ENCODE measurements at places on chromosomes 13 and 19.

DNA sequence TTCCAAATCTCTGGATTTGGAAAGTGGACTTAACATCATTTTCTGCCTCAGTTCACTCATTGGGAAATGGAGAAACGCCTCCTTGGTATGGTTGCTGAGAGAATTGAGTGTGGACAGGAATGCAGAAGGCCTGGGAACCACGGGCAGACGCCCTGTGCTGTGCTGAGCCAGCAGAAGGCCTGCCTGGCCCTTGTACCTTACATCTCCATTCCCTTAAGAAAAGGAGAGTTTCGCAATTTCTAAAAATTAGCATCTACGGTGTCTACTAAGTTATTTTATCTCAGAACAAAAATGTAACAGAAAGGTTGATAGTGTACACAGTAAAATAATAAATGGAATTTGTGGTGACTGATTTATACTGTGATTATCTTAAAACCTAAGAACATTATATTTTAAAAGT, 78.7 kb downstream of the IPO5 start:
- no peak for DNase-seq

- no peak for DNase-seq
Measured at GRCh38 chr19:41330946-41331678, 21.1 kb downstream of the CCDC97 start.

DNA sequence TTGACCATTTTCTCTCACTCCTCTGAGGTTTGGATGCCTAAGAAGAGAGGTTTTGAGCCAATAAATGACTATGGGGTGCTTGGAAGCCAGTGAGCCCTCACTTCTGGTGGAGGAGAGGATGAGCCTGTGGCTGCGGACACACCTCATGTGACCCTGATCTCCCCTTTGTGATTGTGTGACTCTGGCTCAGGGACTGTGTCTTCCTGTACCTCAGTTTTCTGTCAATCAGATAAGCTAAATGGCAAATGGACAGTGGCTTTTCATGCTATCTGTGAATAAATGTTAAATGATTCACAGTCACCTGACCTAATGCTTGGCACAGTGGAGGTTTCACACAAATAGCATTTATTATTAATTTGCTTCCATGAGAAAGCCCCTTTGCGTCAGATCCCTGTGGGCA, 2.7 kb downstream of the PSG8 start:
- DNase-seq = no peak

DNA sequence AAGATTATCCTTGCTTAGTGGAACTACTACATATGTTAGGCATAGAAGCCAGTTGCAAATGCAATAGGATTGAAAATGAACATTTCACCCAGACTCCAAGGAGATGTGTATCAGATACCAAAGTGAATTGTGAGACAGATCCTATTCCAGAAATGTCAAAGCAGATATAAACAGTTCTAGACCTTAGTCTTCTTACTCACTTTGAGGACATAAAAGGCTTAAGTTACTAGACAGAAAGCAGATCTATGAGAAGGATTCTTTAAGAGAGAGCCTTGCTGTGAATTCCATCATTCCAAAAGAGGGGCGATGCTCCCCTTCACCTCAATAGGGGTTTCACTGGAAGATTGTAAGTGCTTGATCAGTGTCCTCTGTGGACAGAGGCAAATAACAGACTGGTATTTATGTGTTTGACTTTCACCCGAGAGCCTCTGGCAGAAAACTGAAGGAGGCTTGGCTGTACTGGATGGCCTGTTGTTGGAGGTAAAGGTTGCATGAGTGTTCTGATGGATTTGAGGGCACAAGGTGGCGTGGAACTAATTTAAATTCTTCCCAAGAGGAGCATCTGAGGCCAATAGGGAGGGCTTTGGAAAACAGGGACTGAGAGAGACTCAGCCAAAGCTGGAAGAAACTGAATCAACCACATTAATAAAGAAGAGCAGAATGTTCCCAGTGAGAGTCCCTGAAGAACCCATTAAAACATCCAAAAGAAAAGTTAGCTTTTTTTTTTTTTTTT, 194.8 kb downstream of the DCLK1 start:
- no peak for DNase-seq

- no peak for DNase-seq
Measured at GRCh38 chr19:58518256-58519086, 1.1 kb downstream of the ZBTB45 start.

GRCh38 chr19:15222738-15223648, 9.3 kb downstream of the EPHX3 start:
- DNase-seq = peak; percentile 93

- peak; percentile 95 for DNase-seq
Measured at GRCh38 chr13:28408235-28408848, 86.6 kb downstream of the FLT1 start.

DNA sequence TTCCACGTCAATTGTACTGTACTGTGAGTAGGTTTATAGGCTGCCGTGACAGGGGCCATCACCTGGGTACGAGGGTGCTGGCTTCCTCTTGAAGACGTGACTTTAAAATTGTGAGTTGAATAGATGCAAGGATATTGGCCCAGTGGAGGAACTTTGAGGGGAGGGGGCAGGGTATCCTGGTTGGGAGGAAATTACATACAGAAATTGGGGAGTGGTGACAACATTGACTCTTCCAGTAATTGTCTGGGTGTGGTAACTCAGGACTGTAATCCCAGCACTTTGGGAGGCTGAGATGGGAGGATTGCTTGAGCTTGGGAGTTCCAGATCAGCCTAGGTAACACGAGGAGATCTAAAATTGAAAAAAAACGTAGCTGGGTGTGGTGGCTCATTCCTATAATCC, 30.4 kb downstream of the DPRX start:
- DNase-seq = no peak

DNA sequence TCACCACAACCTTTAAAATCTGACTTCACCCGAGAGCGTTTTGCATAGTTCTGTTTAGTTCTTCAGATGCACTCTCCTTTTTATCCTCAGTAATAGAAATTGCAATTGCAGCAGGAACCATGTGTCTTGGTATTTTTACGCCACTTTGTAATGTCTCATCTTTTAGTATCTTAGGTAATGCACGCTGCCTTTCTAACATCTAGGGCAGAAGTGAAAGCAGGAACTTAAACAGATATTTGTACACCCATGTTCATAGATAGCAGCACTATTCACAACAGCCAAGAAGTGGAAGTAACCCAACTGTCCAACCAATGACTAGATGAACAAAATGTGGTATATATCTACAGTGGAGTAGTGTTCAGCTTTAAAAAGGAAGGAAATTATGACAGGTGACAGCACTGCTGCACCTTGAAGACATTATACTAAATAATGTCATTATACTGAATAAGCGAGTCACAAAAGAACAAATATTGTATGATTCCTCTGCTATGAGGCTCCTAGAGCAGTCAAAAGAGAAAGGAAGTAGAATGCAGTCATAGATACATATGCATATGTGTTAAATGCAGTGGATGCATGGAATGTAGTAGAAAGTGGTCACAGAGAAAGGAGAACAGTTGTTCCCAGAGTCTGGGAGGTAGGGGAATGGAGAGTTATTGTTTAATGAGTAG, 105.9 kb upstream of the GJB6 start:
- no peak for DNase-seq

DNA sequence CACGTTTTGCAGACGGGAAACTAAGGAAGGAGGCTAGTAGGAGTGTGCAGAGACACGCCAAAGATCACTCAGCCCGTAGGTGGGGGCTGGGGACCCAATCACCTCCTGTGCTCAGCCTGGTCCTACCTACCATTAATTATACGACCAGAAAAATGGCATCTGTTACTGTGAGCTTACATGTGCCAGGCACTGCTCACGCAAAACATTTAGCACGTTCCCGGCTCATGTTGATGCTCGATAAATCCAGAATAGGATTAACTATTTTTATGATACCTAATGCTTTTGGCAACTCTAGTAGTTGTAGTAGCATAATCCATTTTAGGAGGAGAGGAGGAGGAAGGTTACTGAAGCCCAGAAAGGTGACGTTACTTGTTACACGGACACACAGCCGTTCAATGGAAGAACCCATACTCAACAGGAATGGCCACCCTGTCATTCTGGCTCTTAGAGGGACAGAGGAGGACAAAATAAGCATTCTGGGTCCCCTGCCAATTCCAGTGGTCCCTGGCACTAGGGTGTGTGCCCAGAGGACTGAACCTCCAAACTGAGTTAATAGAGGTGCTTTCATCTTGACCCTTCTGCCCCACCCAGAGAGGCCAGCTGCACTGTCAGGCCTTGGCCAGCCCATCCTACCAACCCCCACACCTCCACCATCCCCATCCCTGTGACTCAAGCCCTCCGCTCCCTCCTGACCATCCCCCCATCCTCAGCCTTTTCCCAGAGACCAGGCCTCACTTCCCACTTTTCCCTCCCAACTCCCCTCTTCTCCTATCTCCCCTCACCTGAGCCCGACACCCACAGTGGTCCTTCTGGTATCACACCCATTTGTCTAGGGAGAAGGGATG, 5.0 kb upstream of the EML2 start:
- no peak for DNase-seq

- DNase-seq = no peak
Measured at GRCh38 chr13:106139377-106139776, 396.1 kb downstream of the EFNB2 start.

DNA sequence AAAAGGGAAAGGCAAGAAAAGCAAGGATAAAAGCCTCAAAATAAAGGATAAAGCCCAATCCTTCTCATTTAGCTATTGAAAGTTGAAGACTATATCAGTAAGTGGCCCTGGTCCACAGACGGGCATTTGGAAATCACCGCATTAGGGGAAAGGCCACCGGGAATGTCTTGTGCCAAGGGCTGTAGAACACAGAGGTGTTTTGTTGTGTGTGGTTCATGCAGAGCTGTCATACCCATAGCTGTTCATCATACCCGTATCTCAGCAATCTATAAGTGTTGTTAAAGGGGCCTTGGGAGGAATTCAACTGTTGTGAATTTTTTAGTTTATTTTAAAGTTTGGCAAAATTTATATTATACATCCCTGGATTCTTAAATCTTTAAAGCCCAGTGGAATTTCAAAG, 33.0 kb downstream of the DLEU7 start:
- no peak for DNase-seq

DNA sequence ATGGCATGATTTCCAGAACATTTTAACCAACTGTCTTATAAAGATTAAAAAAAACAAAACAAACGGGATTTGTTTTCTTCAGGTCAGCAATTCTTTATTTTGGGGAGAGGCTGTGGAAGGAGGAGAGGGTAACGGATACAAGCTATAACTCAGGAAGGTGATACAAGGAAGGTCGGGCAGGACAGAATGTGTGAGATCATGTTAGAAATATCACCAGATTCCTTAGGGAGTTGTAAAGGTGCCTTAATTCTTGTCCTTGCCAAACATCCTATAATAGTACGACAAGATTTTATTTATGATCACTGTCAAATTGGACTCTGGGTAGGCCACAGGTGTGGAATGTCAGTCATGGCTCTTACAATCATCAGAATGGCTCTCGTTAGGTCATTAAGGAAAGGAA, 503.1 kb downstream of the DIAPH3 start:
- no peak for DNase-seq

- no peak for DNase-seq
Measured at GRCh38 chr13:108037348-108037747, 178.0 kb downstream of the LIG4 start.

GRCh38 chr13:78152415-78152814, 233.8 kb upstream of the EDNRB start:
- no peak for DNase-seq
